Breast epithelium (tissue), 4 donors: ENCODE measurements at places on chromosomes 5 and 9. TPM values are rescaled to one million over a fixed set of nuclear protein-coding genes. Genes with fewer than 3 reads are reported as not detected.

GRCh38 chr9:6184749-6185645 is 30.6 kb upstream of the IL33 start:
- DNase-seq = no peak
- H3K4me1 ChIP-seq = no peaks in the 10 kb centered on the region
- no peak overlapping the region for H3K4me3 ChIP-seq
- H3K36me3 ChIP-seq = no peaks in the 10 kb centered on the region
- H3K27ac ChIP-seq = no peak overlapping the region

- H3K4me3 ChIP-seq = no peak overlapping the region
- H3K4me1 ChIP-seq = no peaks in the 10 kb centered on the region
- H3K36me3 ChIP-seq = no peaks in the 10 kb centered on the region
Observed at GRCh38 chr9:125126019-125126746, 17.1 kb downstream of the SCAI start.

- H3K27ac ChIP-seq = no peak overlapping the region
- H3K4me1 ChIP-seq = no peaks in the 10 kb centered on the region
- H3K36me3 ChIP-seq = no peaks in the 10 kb centered on the region
- H3K4me3 ChIP-seq = no peak overlapping the region
- no peaks in the 10 kb centered on the region for H3K27me3 ChIP-seq
- no peak for DNase-seq
Observed at GRCh38 chr5:113437111-113437510, 2.3 kb upstream of the TSSK1B start.

DNA sequence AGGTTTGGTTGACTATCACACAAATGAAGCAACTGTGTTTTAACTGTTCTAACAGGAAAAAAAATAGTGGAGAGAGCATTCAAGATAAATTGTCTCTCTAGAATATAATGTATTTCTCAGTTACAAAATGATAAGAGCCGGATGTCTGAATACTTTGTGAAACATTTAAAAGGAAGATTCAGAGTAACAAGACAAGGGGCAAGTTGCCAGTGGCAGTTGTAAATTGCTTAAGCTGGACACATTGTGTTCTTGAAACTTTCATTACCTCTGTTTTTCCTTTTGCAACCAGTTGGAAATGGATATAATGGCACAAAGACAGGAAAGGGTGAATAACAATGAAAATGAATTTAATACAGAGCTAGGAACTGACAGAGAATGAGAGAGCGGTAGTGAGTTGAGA is 15.2 kb upstream of the TBCA start:
- H3K4me1 ChIP-seq = no peaks in the 10 kb centered on the region
- H3K36me3 ChIP-seq = no peaks in the 10 kb centered on the region
- no peak for DNase-seq
- no peak overlapping the region for H3K4me3 ChIP-seq

TRAF1 gene
- 7.3 TPM for total RNA-seq

ENTPD8 gene
- total RNA-seq = 3.2 TPM

DNA sequence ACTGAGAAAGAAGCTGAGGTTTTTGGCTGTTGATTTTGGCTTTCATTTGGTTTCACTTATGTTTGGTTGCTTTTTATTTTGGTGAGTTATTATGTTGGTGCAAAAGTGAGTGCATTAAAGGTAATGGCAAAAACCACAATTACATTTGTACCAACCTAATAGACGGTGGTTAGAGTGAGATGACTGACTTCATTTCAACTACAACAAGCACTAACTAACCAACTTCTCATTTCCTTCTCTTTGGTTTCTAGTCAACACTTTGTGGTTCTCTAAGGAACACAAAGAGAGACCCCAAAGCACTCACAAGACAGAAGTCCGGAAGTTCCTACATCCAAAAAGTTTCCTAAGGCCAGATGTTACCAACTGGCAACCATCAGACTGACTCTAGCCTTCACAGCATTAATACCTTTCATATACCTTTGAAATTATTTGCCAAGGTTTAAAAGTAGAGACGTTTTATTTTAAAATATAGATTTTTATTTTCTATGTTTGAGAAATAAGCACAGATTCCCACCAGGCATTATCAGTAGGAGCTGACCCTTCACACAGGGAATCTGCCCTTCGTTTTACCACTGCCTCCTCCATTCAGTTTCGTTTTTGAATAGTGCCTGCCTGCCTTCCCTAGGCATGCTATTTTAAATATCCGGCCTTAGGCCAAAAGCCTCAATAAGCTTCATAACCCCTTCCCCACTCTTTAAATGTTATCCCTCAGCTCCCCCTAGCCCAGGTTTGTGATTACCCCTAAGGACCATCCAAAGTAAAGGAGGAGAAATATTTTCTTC is 301.1 kb upstream of the PTGER4 start:
- DNase-seq = no peak
- no peak overlapping the region for H3K4me3 ChIP-seq
- no peaks in the 10 kb centered on the region for H3K4me1 ChIP-seq
- no peaks in the 10 kb centered on the region for H3K27me3 ChIP-seq
- no peaks in the 10 kb centered on the region for H3K36me3 ChIP-seq

- no peak for DNase-seq
- H3K27me3 ChIP-seq = no peaks in the 10 kb centered on the region
- H3K4me3 ChIP-seq = no peak overlapping the region
- H3K36me3 ChIP-seq = no peaks in the 10 kb centered on the region
- no peak overlapping the region for H3K27ac ChIP-seq
Observed at GRCh38 chr5:88144219-88145001, 124.2 kb downstream of the TMEM161B start.

- H3K36me3 ChIP-seq = no peaks in the 10 kb centered on the region
- H3K4me1 ChIP-seq = no peaks in the 10 kb centered on the region
- peaks cover 3% of the 10 kb centered on the region for H3K27me3 ChIP-seq
- H3K4me3 ChIP-seq = peak within 1 kb of the TSS; percentile 75
- DNase-seq = peak; percentile 63
Observed at GRCh38 chr5:180353048-180353979, at the start of gene GFPT2. Gene GFPT2 (minus strand): TSS chr5:180353336. CDS start chr5:180353217, 119 bp downstream.

ANKDD1B gene
- 0.66 TPM for total RNA-seq

HTR1A gene
- total RNA-seq = not detected

CSF1R gene
- 24.1 TPM for total RNA-seq

PCDHGB6 gene
- total RNA-seq = 10.8 TPM

DNA sequence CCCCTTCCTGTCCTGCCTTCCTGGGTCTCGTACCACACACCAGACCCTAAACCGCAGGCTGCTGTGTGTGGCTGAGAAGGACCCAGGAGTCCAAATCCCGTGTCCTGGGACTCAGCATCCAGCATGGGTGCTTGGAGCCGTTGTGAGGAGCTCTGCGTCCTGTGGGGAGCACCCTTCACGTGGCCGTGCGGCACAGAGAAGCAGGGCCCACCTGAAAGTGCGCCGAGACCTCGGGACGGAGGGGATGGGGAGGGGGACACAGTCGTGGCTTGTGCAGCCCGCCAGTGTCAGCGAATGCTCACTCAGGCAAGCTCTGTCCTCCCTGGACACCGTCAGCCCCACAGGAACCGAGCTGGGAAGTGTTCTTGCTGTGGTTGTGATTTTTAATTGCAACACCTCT is 244.6 kb downstream of the CACNA1B start:
- H3K27ac ChIP-seq = no peak overlapping the region
- no peak for DNase-seq
- no peak overlapping the region for H3K4me3 ChIP-seq
- no peaks in the 10 kb centered on the region for H3K4me1 ChIP-seq

GRCh38 chr5:2113348-2114131 is 230.8 kb upstream of the IRX4 start:
- H3K27ac ChIP-seq = no peak overlapping the region
- no peak overlapping the region for H3K4me3 ChIP-seq
- H3K36me3 ChIP-seq = no peaks in the 10 kb centered on the region
- H3K27me3 ChIP-seq = no peaks in the 10 kb centered on the region
- H3K4me1 ChIP-seq = no peaks in the 10 kb centered on the region
- no peak for DNase-seq

PRSS3 gene
- total RNA-seq = not detected

- H3K36me3 ChIP-seq = no peaks in the 10 kb centered on the region
- no peaks in the 10 kb centered on the region for H3K4me1 ChIP-seq
- no peak for DNase-seq
- H3K27ac ChIP-seq = no peak overlapping the region
Observed at GRCh38 chr9:77424993-77425392, 223.1 kb downstream of the GNA14 start.

ATG12 gene
- 50.8 TPM for total RNA-seq

VLDLR gene
- 6.7 TPM for total RNA-seq

DNA sequence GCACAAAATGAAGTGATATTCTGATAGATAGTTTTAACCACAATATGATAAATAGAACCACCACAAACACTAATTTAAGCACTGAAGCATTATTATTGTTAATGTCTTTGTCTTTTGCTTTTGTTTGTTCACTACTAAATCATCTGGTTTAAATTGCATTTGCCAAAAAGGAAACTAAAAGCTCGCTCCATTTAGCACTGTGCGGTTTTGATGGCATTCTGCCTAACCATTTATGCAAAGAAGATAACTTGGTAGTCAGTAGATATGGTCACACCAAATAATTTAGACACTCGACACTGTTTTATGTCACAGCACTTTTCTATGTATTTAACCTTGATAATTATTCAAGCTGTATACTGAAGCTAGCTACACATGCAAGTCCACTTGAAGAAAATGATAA is 849.8 kb upstream of the CDH6 start:
- no peaks in the 10 kb centered on the region for H3K4me1 ChIP-seq
- H3K27ac ChIP-seq = no peak overlapping the region
- no peak overlapping the region for H3K4me3 ChIP-seq
- no peaks in the 10 kb centered on the region for H3K27me3 ChIP-seq
- no peaks in the 10 kb centered on the region for H3K36me3 ChIP-seq

DNA sequence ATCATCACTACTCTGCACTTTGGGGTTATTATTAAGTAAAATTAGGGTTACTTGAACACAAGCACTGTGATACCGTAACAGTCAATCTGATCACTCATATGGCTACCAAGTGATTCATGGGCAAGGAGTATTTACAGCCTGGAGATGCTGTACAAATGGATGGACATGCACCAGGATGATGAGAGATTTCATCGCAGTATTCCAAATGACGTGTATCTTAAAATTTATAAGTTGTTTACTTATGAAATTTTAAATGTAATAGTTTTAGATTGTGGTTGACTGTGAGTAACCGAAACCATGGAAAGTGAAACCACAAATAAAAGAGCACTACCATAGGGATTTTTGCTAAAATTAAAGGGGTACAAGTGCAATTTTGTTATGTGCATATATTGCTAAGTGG is 462.2 kb upstream of the PTGER4 start:
- H3K27ac ChIP-seq = no peak overlapping the region
- DNase-seq = no peak
- no peaks in the 10 kb centered on the region for H3K27me3 ChIP-seq
- no peak overlapping the region for H3K4me3 ChIP-seq

GRCh38 chr5:106648401-106648800 is 1022.3 kb downstream of the EFNA5 start:
- no peaks in the 10 kb centered on the region for H3K27me3 ChIP-seq
- DNase-seq = no peak
- no peaks in the 10 kb centered on the region for H3K4me1 ChIP-seq
- no peaks in the 10 kb centered on the region for H3K36me3 ChIP-seq

KCNMB1 gene
- total RNA-seq = 0.16 TPM

DMGDH gene
- total RNA-seq = 12.5 TPM

UBAC1 gene
- 53.0 TPM for total RNA-seq

TMEM252 gene
- not detected for total RNA-seq

DNA sequence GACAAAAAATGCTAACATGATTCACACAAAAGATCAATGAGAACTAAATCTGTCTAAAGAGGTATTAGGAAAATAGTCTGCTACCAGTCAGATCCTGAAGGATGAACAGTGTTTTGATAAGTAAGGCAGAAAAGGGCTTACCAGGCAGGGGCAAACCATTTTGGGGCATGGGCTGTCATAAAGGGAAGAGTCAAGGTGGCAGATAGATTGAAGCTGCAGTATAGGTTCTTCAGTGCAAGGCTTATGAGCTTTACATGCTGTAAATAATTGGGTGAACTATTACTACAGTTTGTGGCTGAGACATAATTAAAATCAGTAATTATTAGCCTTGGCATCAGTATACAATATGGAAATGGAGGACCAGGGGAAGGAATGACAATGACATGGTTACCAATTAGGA is 21.8 kb downstream of the CSNK1A1 start:
- H3K27ac ChIP-seq = no peak overlapping the region
- H3K4me1 ChIP-seq = peaks cover 17% of the 10 kb centered on the region
- H3K36me3 ChIP-seq = no peaks in the 10 kb centered on the region
- DNase-seq = no peak

DNA sequence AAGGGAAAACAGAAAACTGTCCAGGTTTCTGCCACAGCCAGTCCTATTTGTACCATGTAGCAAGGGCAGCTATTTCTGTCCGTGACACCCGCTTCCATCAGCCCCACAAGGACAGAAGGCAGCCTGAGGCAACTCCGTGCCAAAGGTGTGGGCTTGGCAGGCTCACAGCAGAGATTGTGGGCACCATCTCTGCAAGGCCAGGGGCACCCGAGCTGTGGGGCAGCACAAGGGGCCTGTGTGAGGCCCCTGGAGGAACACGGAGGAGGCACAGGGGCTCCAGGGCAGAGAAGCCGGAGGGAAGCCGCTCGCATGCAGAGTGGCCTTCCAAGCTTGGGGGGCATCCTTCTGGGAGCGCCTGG is 43.5 kb downstream of the COL23A1 start:
- no peak for DNase-seq
- no peaks in the 10 kb centered on the region for H3K27me3 ChIP-seq
- H3K27ac ChIP-seq = no peak overlapping the region
- no peak overlapping the region for H3K4me3 ChIP-seq
- no peaks in the 10 kb centered on the region for H3K36me3 ChIP-seq

- peaks cover 15% of the 10 kb centered on the region for H3K4me1 ChIP-seq
- no peaks in the 10 kb centered on the region for H3K36me3 ChIP-seq
- DNase-seq = no peak
- H3K27me3 ChIP-seq = no peaks in the 10 kb centered on the region
- H3K4me3 ChIP-seq = no peak overlapping the region
- H3K27ac ChIP-seq = no peak overlapping the region
Observed at GRCh38 chr9:136082496-136083361, 12.4 kb downstream of the NACC2 start.

DNA sequence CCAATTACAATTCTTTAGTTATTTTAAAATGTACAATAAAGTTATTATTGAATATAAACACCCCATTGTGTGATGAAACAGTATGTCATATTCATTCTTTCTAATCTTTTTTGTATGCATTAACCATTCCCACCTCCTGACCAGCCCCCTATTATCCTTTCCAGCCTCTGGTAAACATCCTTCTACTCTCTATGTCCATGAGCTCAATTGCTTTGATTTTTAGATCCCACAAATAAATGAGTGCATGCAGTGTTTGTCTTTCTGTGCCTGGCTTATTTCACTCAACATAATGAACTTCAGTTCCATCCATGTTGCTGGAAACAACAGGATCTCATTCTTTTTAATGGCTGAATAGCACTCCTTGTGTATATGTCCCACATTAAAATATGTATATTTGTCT is 1858.9 kb upstream of the C9orf72 start:
- H3K27me3 ChIP-seq = no peaks in the 10 kb centered on the region
- DNase-seq = no peak
- no peaks in the 10 kb centered on the region for H3K36me3 ChIP-seq
- H3K27ac ChIP-seq = no peak overlapping the region
- no peak overlapping the region for H3K4me3 ChIP-seq

REXO4 gene
- total RNA-seq = 18.7 TPM

PPP3R2 gene
- total RNA-seq = not detected
